T-cell (primary cell): ENCODE measurements at places on chromosomes 6 and 20. TPM values are rescaled to one million over a fixed set of nuclear protein-coding genes. Genes with fewer than 3 reads are reported as not detected.

GRCh38 chr6:16824845-16825685 is 63.8 kb upstream of the ATXN1 start:
- no peak overlapping the region for H3K4me3 ChIP-seq
- no peaks in the 10 kb centered on the region for H3K36me3 ChIP-seq
- H3K27me3 ChIP-seq, result no peaks in the 10 kb centered on the region
- no peak overlapping the region for H3K27ac ChIP-seq

DNA sequence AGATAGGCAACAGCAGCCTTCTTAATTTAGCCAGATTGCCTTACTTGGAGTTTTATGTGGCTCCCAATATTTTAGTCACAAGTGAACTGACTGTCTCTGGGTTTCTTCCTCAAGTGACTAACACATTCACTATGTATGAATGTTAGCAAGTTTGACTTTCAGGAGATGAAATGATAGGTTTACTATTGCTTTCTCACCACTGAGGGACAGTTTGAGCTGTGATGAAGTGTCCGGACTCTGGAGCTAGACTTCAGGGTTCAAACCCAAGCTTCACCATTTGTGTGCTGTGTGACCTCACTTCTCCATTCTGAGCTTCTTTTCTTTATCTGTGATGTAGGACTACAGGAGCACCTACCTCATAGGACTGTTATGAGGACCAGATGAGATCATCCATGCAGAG is 8.2 kb downstream of the DHX35 start:
- H3K4me3 ChIP-seq, result no peak overlapping the region
- DNase-seq, result no peak
- no peaks in the 10 kb centered on the region for H3K27me3 ChIP-seq

DNA sequence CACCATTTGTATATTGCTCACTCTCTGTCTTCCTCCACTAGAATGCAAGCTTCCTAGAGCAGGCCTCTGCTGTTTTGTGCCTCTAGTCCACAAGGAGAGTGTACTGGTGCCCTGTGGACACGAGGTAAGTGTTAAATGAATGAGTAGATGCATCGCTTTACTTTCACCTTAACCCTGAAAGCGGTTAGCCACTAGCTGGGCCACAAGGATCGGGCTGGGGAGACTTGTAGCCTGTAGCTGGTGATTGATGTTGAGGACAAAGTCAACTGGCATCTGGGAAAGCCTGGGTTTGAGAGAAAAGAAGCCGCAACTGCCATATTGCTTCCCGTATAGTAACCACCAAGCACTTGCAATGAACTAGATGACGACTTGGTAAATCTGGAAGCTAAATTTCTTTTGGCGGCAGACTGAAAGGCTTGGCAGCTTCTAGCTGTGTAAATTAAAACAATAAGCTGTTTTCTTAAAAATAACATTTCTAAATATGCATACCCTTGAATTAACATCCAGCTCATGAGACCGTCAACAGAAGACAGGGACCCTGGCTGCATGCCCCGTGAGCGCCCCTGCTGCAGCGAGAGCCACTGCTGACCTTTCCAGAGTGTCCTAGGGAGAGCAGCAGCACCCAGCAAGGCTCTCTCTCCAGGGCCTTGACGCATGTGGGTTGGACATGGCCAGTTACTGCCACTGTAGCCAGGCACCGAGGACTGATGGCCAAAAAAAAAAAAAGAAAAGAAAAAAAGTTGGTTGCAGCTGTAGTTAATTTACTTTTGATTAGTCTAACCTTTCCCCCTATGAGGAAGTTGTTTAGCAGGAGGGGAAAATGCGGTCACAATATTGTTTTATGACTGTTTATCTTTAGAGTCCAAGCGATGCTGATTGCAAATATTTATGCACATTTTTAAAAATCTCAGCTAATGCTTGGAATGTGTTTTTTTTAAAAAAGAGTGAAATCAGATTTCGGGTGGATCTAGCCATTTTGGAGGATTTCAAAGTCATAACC is 315.1 kb downstream of the TFAP2C start:
- no peak for DNase-seq
- no peaks in the 10 kb centered on the region for H3K4me1 ChIP-seq
- H3K27ac ChIP-seq, result no peak overlapping the region
- no peak overlapping the region for H3K4me3 ChIP-seq
- peaks cover 7% of the 10 kb centered on the region for H3K27me3 ChIP-seq

DNA sequence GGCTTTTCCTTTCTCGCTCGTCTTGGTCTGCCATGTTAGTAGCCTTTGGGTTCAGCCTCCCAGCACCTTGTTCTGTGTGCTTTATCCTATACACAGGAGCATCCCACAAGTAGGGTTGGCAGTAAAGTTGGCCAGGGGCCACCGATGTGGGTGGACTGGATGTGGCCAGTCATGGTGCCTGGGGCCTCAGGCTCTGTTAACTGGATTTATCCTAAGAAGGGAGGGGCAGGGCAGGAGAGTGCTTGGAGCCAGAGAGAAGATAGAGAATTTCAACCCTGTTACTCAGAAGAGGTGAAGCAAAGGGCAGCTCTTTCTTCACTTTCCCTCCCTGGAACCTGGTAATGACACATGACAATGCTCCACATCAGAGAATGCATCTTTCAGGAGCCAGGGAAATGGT is 14.1 kb upstream of the SIRPB2 start:
- no peaks in the 10 kb centered on the region for H3K27me3 ChIP-seq
- no peaks in the 10 kb centered on the region for H3K4me1 ChIP-seq
- H3K27ac ChIP-seq, result no peak overlapping the region
- no peak overlapping the region for H3K4me3 ChIP-seq

DNA sequence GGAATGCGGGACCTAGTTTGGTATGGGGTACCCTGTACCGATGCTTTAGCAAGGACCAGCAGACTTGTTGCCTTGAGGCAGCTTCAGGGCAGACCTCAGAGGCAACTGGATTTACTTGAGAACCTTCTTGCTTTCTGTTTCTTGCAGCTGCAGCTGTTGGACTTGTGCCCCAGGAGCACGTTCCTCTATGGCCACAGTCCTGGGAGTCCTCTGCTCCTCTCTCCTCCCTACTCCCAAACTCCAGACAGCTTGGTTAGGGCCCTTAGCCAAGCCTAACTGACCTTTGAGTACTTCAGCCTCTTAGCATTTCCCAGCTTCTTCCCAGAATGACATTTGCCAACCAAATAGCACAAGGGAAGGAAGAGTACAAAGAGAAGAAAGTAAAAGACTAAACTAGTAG is 34.7 kb downstream of the GHRH start:
- no peaks in the 10 kb centered on the region for H3K4me1 ChIP-seq
- H3K27me3 ChIP-seq, result no peaks in the 10 kb centered on the region
- H3K4me3 ChIP-seq, result no peak overlapping the region
- H3K36me3 ChIP-seq, result peaks cover 11% of the 10 kb centered on the region

DNA sequence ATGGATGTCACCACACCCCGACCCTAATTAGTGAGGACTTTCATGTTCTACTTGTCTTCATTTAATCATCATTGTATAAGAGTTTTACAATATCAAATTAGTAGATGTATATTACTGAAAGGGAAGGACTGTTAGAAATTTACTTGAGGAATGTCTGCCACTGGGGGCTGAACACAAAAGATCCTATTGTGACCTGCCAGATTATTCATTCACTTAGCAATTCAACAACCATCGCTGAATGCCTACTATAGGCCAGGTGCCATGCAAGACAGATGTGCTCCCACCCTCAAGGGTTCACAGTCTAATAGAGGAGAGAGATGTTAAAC is 8.0 kb upstream of the RBCK1 start:
- H3K4me3 ChIP-seq, result no peak overlapping the region
- no peak for DNase-seq
- peaks cover 26% of the 10 kb centered on the region for H3K36me3 ChIP-seq
- H3K27ac ChIP-seq, result no peak overlapping the region
- H3K4me1 ChIP-seq, result peaks cover 2% of the 10 kb centered on the region
- H3K27me3 ChIP-seq, result no peaks in the 10 kb centered on the region

- no peak for DNase-seq
- H3K4me3 ChIP-seq, result no peak overlapping the region
- no peaks in the 10 kb centered on the region for H3K36me3 ChIP-seq
Measured at GRCh38 chr20:24767623-24768100, 181.4 kb upstream of the CST7 start.

DNA sequence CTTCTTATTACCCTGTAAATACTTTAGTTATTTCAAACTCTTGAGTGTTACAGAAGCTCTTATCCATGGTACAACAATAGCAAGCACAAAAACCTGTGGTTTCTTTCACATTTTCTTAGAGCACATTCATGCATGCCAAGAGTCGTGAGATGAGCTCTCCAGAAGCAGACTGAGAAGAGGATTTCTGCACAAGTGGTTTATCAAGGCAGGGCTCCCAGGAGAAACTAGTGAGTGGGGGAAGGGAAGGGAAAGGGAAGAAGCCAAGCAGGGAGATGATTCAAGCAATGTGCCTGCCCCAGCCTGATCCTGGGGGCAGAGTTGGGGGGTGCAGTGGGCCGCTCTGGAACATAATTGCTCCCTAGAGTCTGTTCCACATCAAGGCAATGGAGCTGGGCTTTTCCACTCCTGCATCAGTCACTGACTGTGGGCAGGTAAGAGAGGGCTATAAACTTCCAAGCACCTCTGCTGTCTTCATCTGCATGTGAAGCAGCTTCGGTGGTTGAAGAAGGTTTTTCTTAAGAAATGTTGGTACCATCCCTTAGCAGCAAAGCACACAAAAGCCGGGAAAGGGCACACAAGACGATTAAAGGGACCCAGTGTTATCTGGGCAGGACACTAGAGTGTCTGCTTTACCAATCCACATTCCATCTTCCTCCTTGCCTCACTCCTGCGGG is 152.1 kb downstream of the PLCB4 start:
- no peaks in the 10 kb centered on the region for H3K4me1 ChIP-seq
- no peak for DNase-seq
- no peaks in the 10 kb centered on the region for H3K27me3 ChIP-seq
- H3K36me3 ChIP-seq, result no peaks in the 10 kb centered on the region

GRCh38 chr20:6053064-6053775 is 640 bp downstream of the LRRN4 start:
- H3K27ac ChIP-seq, result no peak overlapping the region
- DNase-seq, result no peak
- H3K4me1 ChIP-seq, result peaks cover 6% of the 10 kb centered on the region
- no peaks in the 10 kb centered on the region for H3K36me3 ChIP-seq
- no peak overlapping the region for H3K4me3 ChIP-seq

GRCh38 chr6:7315948-7316365 is 3.0 kb upstream of the SSR1 start:
- no peaks in the 10 kb centered on the region for H3K27me3 ChIP-seq
- H3K27ac ChIP-seq, result no peak overlapping the region
- peaks cover 16% of the 10 kb centered on the region for H3K4me1 ChIP-seq
- no peak overlapping the region for H3K4me3 ChIP-seq
- H3K36me3 ChIP-seq, result no peaks in the 10 kb centered on the region
- DNase-seq, result no peak

GRCh38 chr20:63602321-63602720 is 24.6 kb downstream of the GMEB2 start:
- H3K4me1 ChIP-seq, result peaks cover 10% of the 10 kb centered on the region
- no peaks in the 10 kb centered on the region for H3K27me3 ChIP-seq
- peak overlapping the region; percentile 31 for H3K27ac ChIP-seq
- H3K4me3 ChIP-seq, result no peak overlapping the region
- no peak for DNase-seq

TREML1 gene
- not detected for total RNA-seq

LRRC1 gene
- 2.6 TPM for total RNA-seq

DPPA5 gene
- not detected for total RNA-seq

PGC gene
- not detected for total RNA-seq
